ENCODE measurements at places on chromosomes 4 and X. TPM values are rescaled to one million over a fixed set of nuclear protein-coding genes. Genes with fewer than 3 reads are reported as not detected.

GRCh38 chrX:29992083-29992482, 223.3 kb upstream of the MAGEB2 start:
- no peak for DNase-seq
- H3K27ac ChIP-seq: no peak overlapping the region
- no peak overlapping the region for H3K4me3 ChIP-seq
- H3K4me1 ChIP-seq: no peaks in the 10 kb centered on the region

Gene REPS2
- 13.4 TPM for polyA plus RNA-seq

GRCh38 chr4:8115916-8116315, 42.7 kb downstream of the ABLIM2 start:
- no peak overlapping the region for H3K4me3 ChIP-seq
- no peaks in the 10 kb centered on the region for H3K27me3 ChIP-seq
- peaks cover 8% of the 10 kb centered on the region for H3K36me3 ChIP-seq
- DNase-seq: no peak
- H3K4me1 ChIP-seq: peaks cover 7% of the 10 kb centered on the region

Gene CLNK
- 0.13 TPM for polyA plus RNA-seq

DNA sequence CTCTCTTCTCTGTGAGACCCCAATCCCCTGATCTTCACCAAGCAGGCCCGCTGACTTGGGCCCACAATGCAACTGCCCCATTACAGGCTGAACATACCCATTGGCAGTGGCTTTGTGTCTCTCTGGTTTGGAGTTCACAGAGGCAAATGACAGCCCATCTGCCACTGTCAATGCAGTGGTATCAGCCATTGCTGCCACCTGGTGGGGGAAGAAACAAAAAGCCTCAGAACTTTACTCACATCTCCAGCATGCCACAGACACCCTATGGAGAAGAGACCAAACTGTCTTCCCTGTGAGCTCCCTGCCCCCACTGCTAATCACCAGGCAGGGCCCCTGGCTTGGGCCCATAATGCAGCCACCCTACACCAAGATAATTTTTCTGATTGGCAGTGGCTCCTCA, 729.3 kb upstream of the ACTRT1 start:
- no peak for DNase-seq
- no peak overlapping the region for H3K27ac ChIP-seq
- H3K4me3 ChIP-seq: no peak overlapping the region
- H3K27me3 ChIP-seq: no peaks in the 10 kb centered on the region
- H3K4me1 ChIP-seq: no peaks in the 10 kb centered on the region

Gene ITM2A
- 207 TPM for polyA plus RNA-seq

DNA sequence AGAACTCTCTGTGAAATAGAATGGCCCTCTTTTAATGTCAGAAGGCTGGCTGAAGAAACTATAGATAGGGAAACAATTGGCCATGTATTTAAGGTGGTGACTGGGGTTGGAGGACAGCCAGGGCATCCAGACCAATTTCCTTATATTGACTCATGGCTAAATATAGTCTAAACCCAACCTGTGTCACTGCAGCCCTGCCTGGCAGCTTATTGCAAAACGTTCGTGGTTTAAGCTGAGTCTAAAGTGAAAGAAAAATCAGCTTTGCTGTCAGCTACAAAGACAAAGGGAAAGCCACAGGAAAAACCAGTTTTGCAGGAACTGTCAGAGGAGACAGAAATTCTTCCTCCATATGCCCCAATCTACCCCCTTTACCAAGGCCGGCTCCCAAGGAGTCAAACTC, 902.8 kb upstream of the NDST4 start:
- H3K4me3 ChIP-seq: no peak overlapping the region
- H3K27me3 ChIP-seq: no peaks in the 10 kb centered on the region
- H3K27ac ChIP-seq: no peak overlapping the region
- no peaks in the 10 kb centered on the region for H3K36me3 ChIP-seq

All from spinal cord (tissue), 10 donors.